ENCODE measurements at places on chromosomes 7 and 10.

- no peak for DNase-seq
Observed at GRCh38 chr7:154649015-154649414, 353.9 kb downstream of the PAXIP1 start.

DNA sequence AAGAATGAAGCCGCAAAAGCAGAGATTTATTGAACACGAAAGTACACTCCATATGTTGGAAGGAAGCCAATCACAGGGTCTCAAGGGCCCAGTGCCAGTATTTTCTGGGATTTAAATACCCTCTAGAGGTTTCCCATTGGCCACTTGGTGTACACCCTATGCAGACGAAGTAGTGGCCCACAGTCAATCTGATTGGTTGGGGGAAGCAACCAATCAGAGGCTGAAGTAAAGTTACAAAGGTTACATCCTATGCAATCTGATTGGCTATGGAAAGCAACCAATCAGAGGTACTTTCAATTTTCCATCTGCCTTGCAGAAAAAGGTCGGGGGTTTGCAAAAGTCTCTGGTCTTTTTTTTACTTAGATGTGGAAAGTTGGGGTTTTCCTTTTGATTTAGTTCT, 481.3 kb upstream of the NRP1 start:
- DNase-seq = no peak

DNA sequence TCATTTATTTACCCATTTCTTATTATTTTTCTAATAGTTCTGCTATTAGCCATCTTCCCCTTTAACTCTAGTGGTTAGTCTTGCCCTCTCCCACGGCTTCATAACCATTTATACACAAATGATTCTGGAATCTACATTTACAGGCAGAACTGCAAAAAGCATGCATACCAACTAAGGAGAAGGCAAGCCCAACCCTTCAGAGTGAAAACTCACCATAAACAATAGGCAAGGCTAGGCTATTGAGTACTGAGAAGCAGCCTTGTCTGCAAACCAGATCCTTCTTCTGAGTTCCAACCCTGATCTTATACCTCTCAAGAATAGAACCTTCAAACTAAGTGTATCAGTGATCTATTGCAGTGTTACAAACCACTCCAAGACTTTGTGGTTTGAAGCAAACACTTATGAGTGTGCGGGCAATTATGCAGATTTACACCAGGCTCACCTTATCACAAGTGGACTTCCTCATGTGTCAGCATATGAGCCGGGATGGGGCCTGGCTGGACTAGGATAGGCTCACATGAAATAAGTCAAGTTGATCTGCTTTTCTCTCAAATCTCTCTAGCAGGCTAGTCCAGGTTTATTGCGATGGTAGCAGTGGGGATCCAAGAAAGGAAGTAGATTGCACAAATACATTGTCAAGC, 896.9 kb upstream of the PHF14 start:
- DNase-seq = no peak

GRCh38 chr7:133601617-133602016, 348.7 kb downstream of the EXOC4 start:
- no peak for DNase-seq

- DNase-seq = peak; percentile 16
Observed at GRCh38 chr10:16756561-16757221, 60.5 kb downstream of the RSU1 start.

GRCh38 chr7:73980206-73980605, 47.8 kb upstream of the ELN start:
- DNase-seq = no peak

DNA sequence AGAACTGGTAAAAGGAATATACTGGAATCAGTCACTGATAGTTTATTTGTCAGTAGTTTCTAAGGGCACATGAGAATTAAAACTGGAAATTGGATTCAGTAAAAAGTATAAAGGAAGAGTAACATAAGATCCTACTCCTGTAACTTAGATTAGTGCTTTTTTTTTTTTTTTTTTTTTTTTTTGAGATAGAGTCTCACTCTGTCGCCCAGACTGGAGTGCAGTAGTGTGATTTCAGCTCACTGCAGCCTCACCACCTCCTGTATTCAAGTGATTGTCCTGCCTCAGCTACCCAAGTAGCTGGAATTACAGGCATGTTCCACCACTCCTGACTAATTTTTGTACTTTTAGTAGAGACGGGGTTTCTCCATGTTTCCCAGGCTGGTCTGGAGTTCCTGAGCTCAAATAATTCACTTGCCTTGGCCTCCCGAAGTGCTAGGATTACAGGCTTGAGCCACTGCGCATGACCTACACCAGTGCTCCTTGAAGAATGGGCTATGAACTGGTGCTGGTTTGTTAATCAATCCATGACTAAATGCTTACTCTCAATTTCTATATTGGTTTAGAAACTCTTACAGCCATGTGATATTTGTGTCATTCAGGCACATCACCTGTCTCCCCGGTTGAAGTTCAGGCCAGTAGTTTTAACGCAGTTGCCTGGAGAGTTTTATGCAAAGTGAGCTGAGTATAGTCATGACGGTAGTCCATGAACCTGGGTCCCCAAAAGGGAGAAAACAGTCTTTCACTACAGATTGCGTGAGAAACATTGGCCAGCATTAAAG, 65.0 kb downstream of the ZEB1 start:
- DNase-seq = no peak

- no peak for DNase-seq
Observed at GRCh38 chr10:113020838-113021237, 70.8 kb downstream of the TCF7L2 start.

- DNase-seq = no peak
Observed at GRCh38 chr7:69651101-69651590, 52.9 kb downstream of the AUTS2 start.

GRCh38 chr7:76509931-76510877, at the start of gene UPK3B:
Gene UPK3B (plus strand): TSS chr7:76510552. CDS start chr7:76510653, 101 bp downstream.
- peak; percentile 32 for DNase-seq

GRCh38 chr10:46092524-46093081, 46.5 kb upstream of the MSMB start:
- DNase-seq = no peak

Data from AG08396 (cell line).